ENCODE measurements at places on chromosomes 12 and 14. TPM values are rescaled to one million over a fixed set of nuclear protein-coding genes. Genes with fewer than 3 reads are reported as not detected.

Gene TSFM
- total RNA-seq = 9.4 TPM

Gene CLEC4E
- total RNA-seq = not detected

Gene VSIG10
- 15.3 TPM for total RNA-seq

Gene TMPRSS12
- not detected for total RNA-seq

Gene MYL6
- total RNA-seq = 2,436 TPM

Gene CCDC197
- total RNA-seq = not detected

Gene NUAK1
- 1.9 TPM for total RNA-seq

Gene FAM222A
- under 0.01 TPM for total RNA-seq

Gene CDCA3
- total RNA-seq = 3.0 TPM

Gene SRRM4
- not detected for total RNA-seq

Gene ITGB7
- total RNA-seq = 1.4 TPM

Gene GPR65
- total RNA-seq = not detected

Gene EIF2B2
- 48.1 TPM for total RNA-seq

Gene HOXC10
- total RNA-seq = not detected

Gene SLC25A47
- not detected for total RNA-seq

Gene UNC119B
- 26.6 TPM for total RNA-seq

Gene KRT78
- not detected for total RNA-seq

Gene TRPV4
- total RNA-seq = 1.1 TPM

Gene GAPDH
- total RNA-seq = 6,052 TPM

Gene RIPK3
- 6.2 TPM for total RNA-seq

Gene ANO2
- total RNA-seq = not detected

Gene SLC10A1
- total RNA-seq = not detected
